ENCODE measurements at places on chromosomes 4 and X. TPM values are rescaled to one million over a fixed set of nuclear protein-coding genes. Genes with fewer than 3 reads are reported as not detected.

MAGED2 gene
- polyA plus RNA-seq: 719 TPM

MORC4 gene
- polyA plus RNA-seq: 19.7 TPM

RIBC1 gene
- polyA plus RNA-seq: 5.6 TPM

TAPT1 gene
- polyA plus RNA-seq: 30.9 TPM

FAM9C gene
- 0.19 TPM for polyA plus RNA-seq

FGB gene
- 165 TPM for polyA plus RNA-seq

TMSB15C gene
- polyA plus RNA-seq: 7.5 TPM

JADE1 gene
- 39.9 TPM for polyA plus RNA-seq

PPEF2 gene
- 0.15 TPM for polyA plus RNA-seq

CYP4V2 gene
- polyA plus RNA-seq: 21.7 TPM

AMBN gene
- 1.6 TPM for polyA plus RNA-seq

UGT2B10 gene
- polyA plus RNA-seq: 0.57 TPM

MAGEA2 gene
- polyA plus RNA-seq: not detected

UGT2B17 gene
- not detected for polyA plus RNA-seq

GRCh38 chrX:18449236-18449635 lies 23.8 kb downstream of the CDKL5 start:
- no peak for DNase-seq

DNA sequence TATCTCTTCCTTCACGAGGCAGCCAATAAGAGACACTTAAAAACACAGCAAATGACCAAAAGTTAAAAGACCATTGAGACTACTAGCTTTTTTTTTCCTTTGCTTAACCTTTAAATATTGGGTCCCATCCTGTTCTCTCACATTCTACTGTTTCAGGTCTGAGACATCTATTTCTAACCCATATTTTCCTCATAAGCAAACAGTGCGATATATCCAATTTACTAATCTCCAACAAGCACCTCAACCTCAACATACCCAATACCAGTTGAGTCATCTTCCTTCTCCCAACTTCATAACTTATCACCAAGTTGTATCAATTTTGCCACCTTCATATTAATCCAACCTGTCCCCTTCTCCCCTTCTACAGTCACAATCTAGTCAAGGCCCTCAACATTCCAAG lies 7.0 kb downstream of the AWAT1 start:
- DNase-seq: no peak

- no peak for DNase-seq
These were observed 3.9 kb downstream of the FGB start for GRCh38 chr4:154566639-154567204.

DNA sequence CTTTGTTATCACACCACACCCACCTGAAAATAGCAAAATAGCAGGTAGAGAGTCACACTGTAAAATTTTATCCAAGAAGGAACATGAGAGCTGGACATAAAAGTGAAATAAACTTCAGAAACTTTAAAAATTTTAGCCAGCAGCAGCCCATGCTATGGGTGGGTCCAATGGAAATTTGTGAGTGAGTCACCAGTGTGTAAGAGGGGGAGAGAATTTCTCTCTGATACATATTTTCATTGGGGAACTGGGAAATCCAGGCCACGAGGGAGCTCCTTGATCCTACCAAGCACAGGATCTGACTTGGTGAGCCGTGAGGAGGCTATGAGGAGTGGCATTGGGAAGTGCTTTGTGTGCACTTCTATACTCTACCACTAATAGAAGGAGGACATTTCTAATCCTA lies 136.3 kb downstream of the FAAH2 start:
- no peak for DNase-seq

GRCh38 chr4:61520166-61520565 lies 320.0 kb downstream of the ADGRL3 start:
- no peak for DNase-seq

DNA sequence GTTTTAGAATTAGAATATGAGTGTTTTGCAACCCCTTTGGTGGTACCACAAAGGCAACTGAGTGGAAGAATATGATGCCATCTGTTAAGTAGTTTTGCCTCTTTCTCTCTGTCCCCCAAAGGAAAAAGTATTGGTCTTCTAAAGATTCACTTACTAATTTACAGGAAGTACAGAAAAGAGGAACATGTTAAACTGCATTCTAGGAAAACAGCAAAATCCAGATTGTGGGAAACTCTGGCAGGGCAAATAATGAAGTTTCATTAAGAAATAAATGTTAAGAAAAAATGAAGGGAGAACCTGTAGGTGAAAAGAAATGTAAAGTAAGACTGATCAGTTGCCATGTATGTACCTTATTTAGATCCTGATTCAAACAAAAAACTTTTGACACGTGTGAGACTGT lies 39.3 kb downstream of the NSUN7 start:
- no peak for DNase-seq

GRCh38 chrX:17187136-17187756 lies 187.8 kb upstream of the NHS start:
- peak; percentile 16 for DNase-seq

GRCh38 chrX:107421337-107421861 lies 28.1 kb upstream of the FRMPD3 start:
- DNase-seq: no peak

DNA sequence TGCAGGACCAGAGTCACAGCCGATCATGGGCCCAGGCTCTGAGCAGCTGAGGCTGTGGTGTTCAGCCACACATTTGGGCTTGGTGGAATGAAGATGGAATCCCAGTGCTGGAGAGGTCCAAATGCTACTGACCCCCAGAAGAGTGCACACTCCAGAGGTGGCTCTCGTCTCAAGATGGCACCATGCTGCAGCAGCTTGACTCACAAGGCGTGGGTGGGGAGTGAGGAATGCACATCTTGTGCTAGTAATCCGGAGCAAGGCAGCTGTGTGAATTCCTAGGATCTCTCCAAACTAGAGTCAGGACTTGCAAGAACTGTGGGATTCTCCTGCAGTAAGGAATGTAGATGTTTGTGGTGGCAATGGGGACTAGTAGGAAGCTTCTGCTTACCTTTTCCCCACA lies 28.7 kb downstream of the RAB28 start:
- DNase-seq: no peak

DNA sequence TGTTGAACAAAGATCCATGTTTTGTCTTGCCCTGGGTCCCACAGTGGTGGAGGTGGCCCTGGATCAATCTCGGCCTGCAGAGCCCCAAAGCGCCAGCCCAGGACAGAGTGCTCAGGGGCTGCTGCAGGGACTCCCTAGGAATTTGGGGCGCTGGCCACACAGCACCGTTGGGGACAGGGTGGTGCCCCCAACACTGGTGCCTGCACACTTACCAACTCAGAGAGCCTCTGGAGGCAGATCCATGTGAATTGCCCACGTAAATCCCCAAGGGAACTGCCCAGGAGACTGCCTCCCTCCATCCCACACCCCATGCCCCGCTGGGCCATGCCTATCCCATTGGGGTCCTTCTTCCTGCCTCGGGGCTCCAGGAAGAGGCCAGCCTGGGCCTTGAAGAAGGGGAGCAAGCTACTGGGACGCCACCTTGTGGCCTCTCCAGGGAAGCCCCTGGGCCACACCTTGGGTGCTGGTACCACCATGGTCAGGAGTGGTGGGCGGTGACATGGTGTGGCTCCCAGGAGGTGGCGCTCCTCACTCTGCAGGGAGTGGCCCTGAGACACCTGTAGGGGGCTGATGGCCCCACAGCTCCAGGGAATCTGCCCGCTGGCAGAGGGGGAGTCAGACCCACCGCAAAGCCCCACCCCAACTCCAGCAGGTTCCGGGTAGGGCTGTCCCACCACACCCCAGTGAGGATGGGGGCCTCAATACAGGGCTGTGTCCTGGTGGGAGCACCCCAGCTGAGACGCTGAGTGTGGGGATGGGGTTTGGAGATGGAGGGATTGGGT lies 22.8 kb downstream of the CFAP99 start:
- DNase-seq: no peak

- DNase-seq: no peak
These were observed 216.4 kb downstream of the TECRL start for GRCh38 chr4:64192731-64193412.

GRCh38 chrX:68761086-68761485 lies 67.7 kb upstream of the EFNB1 start:
- DNase-seq: no peak

GRCh38 chr4:155889031-155889793 lies 14.3 kb upstream of the TDO2 start:
- no peak for DNase-seq

DNA sequence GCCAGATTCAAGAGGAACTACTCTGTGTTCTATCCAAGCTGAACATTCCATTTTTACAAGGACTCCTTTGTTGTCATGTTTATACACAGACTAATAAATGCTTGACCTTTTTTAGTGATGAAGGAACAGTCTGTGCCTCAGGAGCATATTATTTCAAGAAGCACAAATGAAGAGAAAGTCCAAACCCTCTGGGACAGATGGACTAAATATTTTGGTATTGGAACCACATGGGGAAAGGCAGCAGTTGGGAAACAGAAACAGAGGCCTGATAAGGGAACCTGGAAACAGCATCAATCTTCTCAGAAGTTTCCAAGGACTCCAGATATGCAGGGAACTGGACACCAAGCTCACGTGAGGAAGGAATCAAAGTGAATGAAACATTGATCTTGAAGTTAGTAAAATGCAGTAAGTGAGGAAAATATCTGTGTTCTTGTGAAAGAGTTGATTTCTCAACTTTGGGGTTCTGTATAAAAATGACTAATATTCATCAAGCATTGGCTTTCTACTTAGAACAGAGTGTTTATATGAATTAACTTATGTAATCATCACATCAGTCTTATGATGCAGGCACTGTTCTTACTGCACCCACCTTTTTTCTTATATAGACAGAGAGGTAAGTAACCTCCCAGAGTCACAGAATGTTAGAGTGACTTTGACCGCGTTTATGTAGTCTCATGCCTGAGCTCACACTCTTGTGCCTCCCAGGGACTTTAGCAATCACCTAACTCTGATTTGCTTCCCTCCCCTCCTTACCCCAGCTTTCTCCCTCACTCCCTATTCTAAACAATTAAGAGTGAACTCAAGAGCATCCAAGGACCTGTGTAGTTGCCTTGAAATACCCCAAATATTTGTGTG lies 148.9 kb upstream of the JADE1 start:
- no peak for DNase-seq

DNA sequence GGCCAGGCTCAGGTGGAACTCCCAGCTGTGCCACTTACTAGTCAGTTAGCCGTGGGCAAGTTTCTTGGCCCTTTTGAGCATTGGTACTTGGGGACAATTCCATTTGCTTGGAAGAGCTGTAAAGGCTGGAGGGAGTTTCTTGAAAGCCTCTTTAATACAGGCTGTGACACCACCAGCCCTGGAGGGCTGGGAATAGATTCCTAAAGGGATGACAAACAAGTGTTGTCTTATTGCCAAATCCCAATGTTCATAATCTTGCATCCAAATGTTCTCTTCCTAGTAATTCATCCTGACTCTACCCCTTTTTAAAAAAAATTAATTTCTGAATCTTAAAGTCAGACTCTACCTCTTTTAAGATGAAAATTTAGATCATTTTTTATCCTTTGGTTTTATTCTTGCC lies 14.6 kb upstream of the MED28 start:
- DNase-seq: no peak

DNA sequence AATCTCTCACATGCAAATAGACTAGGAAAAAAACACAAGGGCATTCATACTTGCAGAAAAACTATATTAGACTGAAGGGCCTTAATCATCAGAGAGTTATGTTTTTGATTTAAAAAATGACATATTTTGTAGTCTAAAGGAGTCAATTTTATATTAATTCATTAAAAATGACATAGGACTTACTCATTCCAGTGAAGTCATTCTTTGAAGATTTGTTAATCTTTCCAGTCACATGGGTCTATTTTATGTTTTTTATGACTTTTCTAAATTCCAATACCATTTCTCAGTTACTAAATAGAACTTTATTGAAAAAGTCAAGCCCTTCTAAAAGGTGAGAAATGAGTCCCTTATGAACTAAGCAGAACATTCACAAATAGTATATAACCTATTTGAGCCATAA lies 743.8 kb upstream of the INTU start:
- DNase-seq: no peak

- DNase-seq: no peak
These were observed 1.8 kb downstream of the CCSER1 start for GRCh38 chr4:90128961-90129495.

DNA sequence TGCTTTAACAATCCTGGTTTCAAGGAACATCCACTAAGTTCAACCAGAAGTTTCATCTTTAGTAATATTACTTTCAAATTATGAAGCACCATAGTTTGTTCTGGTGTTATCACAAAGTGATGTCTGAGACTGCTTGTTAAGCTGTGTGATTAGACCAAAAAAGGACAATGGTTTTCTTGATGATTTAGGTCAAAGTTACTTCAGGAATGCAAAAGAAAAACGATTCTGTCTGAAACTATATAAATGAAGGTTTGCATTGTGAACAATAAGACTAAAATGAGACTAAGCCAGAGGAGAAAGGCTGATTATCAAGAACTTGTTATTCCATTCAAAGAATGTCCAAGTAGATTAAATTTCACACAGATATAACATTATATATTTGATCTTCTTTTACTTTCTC lies 122.4 kb upstream of the ETNPPL start:
- no peak for DNase-seq

- DNase-seq: no peak
These were observed 45.7 kb upstream of the PRSS12 start for GRCh38 chr4:118398226-118399090.

DNA sequence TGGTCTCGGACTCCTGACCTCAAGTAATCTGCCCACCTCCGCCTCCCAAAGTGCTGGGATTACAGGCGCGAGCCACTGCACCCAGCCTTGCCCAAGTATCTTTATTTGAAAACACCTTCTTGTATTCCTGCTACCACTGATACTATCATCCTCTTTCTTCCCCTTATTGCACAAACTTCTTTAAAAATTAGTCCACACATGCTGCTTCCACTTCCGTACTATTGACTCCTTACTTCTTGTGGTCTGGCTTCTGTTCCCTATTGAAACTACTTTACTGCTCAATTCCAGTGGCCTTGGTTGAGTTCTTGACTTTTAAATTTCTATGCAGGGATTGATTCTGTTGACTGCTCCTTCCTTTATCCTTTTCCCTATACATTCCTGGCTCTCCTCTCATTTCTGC lies 38.8 kb downstream of the MTM1 start:
- DNase-seq: no peak

DNA sequence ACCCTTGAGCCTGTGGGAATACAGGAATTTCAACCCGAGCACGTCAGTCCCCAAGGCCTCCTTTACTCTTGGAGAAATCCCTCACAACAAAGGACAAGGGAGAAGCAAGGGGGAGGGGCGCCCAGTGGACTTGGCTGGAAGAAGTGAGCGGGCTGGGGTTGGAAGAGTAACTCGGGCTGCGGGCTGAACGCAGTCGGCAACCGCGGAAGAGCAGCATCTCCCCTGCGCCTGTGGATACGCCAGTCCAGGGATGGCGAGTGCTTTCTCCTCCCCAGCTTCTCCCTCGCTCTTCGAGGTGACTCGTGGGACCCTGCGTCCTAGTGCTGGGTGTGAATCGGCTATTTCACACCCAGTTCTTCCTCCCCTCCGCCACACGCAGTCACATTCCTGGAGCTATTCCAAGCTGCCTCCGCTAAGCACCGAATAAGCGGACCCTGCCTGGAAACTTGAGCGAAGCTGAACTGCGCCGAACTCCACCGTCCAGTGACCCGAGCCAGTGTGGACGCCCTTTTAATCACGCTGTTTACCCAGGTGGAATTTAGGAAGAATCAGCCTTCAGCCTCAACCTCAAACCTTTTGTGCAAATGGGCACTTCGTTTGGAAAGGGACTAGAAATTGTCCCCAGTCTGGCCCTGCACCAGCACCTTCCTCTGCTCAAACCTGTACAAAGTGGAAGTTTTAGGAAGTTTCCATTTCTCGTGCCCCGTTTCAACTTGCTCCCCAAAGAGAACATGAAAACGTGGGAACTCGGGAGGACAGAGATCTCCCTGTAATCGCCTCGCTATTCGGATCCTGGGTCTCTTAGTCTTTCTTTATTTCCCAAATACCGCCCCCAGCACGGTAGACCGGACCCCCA lies 64.3 kb upstream of the WDR17 start:
- DNase-seq: peak; percentile 64

Measured in renal pelvis (tissue), 12 donors.